ENCODE measurements at places on chromosomes 6 and 20.

- no peak for DNase-seq
These were observed 197.2 kb upstream of the SOX4 start for GRCh38 chr6:21396313-21396712.

DNA sequence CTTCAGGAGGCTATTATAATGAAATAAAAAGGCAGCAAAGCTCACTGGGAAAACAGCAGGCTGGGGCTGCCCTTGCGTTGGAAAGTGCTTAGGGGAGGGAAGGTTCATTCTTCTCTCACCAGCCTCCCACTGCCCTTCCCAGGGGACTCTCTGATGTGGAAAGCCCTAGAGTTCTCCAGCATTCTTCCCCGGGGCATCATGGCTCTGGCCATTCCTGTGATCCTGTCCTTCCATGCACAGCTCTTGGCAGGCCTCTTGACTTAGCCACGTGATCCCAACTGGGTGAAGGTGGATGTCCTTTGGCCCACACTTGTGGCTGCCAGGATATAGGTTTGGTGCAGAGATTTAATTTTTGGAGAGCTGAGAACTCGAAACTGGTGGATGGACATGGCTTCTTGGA lies 58.0 kb upstream of the ZNF831 start:
- DNase-seq: no peak

GRCh38 chr6:164322533-164322932 lies 908.0 kb downstream of the QKI start:
- no peak for DNase-seq

DNA sequence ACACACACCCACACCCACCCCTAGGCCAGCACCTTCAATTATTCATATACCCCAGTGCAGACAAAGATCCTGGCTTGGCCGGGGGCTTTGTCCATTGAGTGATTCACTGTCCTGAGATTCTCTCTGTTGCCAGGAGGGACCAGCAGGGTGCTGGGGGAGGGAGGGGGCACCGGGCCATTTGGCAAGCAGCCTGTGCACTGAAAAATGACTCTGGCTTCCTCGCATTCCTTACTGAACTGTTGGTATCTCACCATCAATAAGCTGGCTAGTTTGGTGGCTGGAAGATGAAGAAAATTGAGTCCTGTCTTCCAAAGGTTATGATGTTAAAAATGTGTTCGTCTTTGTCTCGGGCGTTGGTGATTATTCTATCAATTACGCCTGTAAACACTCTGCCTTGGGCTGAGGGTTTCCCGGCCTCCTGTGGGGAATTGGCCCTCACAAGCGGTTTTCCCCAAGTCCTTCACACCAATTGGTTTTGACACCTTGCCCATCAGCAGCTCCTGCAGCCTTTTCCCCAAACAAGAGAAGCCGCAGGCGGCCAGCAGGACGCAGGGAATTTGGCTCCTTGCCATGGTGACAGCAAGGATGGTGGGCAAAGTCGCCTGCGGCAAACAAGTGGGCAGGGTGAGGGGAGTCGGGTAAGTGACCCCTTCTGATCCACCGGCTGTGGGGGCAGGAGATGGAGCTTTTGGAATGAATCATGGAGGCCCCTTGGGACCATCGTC lies 4.9 kb downstream of the VSTM2L start:
- no peak for DNase-seq

GRCh38 chr6:42274898-42275297 lies 57.2 kb upstream of the MRPS10 start:
- no peak for DNase-seq

DNA sequence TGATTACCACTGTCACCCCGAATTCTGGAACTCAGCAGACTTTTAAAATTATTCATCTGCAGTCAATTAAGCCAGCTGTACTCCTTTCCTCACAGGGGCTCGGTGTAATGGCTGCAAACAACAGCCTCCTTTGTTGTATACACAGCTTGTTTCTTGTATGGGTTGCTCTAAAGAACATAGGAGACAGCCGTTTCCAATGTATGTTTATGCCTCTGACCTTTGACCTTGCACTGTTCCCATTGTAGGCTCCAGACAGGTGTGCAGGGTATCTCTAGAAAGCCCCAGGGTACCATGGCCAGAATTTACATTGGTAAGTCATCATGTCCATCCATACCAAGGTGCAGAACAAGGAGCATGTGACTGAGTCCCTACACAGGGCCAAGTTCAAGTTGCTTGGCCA lies 11.5 kb upstream of the TENT5A start:
- no peak for DNase-seq

DNA sequence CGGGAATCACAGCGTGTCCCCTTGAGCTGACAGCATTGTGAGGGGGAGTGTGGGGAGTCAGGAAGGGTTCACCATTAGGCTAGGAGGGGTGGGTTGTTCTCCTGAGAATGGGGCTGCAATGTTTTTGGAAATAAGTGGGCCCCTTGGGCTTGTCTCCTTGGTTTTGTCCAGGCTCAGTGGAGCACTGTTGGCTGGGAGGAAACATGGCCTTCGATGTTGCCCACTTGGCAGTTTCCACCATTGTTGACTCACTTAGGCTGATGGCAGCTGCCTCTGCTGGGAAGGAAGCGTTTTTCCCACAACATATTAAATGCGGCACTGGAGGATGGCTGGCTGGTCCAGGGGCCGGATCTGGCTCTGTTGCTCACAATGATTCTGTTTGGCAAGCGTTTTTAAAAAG lies 512.1 kb downstream of the QKI start:
- DNase-seq: no peak

- no peak for DNase-seq
These were observed 17.9 kb downstream of the RALGAPA2 start for GRCh38 chr20:20694591-20694990.

GRCh38 chr20:17667445-17667844 lies 14.6 kb downstream of the RRBP1 start:
- no peak for DNase-seq

GRCh38 chr6:89999945-90000825 lies 105.9 kb downstream of the GJA10 start:
- DNase-seq: no peak

DNA sequence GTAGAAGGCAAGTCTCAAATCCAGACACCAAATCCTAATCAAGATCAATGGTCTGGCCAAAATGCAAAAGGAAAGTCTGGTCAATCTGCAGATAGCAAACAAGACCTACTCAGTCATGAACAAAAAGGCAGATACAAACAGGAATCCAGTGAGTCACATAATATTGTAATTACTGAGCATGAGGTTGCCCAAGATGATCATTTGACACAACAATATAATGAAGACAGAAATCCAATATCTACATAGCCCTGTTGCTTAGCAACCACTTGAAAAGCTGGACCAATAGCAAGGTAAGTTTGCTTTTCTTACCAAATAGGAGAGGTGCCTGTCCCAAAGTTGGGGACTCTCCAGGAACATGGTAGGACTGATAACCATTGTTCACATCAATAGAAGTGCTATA lies 2.0 kb downstream of the SEMG2 start:
- no peak for DNase-seq

DNA sequence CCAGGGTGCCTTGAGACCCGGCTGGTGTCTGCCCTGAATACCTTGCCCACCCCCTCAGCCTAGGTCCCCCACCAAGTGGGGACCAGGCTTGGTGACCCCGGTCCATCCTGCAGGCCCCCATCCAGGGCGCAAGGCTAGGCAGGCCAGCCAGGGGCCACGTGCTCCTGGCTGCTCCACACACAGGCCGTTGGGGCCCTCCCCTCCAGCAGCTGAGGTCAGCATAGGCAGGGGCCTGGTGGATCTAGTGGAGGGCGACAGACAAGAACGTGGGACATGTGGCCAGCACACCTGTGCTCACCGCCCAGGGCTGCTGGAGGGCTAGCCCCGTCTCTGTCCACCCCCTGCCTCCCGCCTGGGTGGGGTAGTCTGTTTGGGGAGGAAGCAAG lies 7.5 kb upstream of the HRH3 start:
- DNase-seq: no peak

GRCh38 chr20:40869218-40870147 lies 159.1 kb upstream of the TOP1 start:
- no peak for DNase-seq
